GM12865 (cell line): ENCODE measurements at places on chromosomes 5 and 9.
A peak's percentile ranks its signal among the peaks of the same experiment; 100 is the strongest.

DNA sequence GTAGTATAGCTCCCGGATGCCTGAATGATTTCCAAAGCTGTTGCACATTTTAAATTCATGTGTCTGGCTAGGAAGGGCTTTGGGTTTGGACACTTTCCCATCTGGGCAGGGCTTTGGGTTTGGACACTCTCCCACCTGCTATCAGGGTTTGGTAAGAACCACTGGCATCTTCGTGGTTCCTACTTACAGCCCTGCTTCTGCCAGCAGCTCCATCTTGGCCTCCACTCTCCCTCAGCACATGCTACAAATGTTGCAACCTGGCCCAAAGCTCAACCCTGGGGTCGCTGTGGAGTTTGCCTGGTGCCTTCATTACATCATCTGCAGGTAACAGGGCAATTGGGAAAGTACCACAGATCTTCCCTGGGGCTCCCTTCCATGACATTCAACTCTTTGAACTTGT lies 3.5 kb downstream of the TMCO6 start:
- DNase-seq, result no peak

DNA sequence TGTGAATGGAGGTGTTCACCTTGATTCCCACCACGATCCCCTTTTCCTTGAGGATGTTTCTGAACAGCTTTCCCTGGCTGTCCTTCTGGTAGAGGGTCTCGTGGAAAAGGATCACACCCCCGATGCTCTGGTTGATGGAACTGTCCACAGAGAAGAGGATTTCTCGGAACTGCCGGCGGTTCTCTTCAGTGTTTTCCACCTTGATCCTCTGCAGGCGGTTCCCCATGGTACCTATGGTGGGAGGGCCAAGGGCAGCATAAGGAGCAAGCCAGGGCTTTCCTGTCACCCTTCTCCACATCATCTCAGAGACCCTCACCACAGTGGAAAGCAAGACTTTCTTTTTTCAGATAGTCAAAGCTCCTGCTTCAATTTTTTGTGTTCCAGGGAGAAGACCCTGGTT lies 5.8 kb downstream of the ALDOB start:
- no peak for DNase-seq

- DNase-seq, result no peak
Observed at GRCh38 chr5:58946230-58946629, 363.4 kb downstream of the RAB3C start.

GRCh38 chr9:81389569-81389993 lies 299.8 kb downstream of the TLE1 start:
- DNase-seq, result no peak

DNA sequence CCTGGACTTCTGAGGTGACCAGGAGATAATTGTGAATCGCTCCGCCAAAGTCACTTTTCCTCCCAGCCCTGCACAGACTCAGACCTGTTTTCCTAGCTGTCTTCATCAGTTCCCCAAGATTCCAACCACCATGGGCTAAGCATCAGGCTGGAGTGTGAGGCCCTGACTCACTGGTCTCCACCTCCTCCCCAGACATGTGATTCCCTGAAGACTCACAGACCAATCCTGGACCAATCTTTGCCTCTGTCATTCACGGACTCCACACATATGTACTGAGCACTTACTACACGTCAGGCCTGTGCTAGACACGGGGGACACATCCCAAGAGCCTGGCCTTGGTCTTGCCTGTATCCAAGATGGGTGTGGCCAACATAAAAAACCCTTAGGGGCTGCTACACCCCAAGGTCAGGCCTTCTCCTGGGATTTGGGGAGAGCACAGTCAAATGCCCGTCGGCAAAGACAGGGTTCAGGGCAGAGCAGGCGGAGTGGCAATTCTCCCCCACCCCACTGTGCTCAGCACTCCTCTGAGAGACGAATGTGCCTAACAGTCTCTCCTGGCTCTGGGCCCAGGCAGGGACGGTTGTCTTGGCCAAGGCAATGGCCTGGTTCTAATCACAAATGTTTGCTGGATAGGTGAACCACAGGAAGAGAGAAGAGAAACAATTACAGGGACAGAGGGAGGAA lies 11.9 kb downstream of the EEIG1 start:
- DNase-seq, result no peak

- no peak for DNase-seq
Observed at GRCh38 chr5:153654504-153655200, 164.2 kb downstream of the GRIA1 start.

- DNase-seq, result peak; percentile 54
Observed at GRCh38 chr5:142748568-142749249, 21.5 kb upstream of the ARHGAP26 start.
